OCI-M1 (cell line): ENCODE measurements at places on chromosomes 2 and 18.

- DNase-seq, result no peak
Measured at GRCh38 chr2:121541495-121541894, 10.8 kb downstream of the RNU4ATAC start.

DNA sequence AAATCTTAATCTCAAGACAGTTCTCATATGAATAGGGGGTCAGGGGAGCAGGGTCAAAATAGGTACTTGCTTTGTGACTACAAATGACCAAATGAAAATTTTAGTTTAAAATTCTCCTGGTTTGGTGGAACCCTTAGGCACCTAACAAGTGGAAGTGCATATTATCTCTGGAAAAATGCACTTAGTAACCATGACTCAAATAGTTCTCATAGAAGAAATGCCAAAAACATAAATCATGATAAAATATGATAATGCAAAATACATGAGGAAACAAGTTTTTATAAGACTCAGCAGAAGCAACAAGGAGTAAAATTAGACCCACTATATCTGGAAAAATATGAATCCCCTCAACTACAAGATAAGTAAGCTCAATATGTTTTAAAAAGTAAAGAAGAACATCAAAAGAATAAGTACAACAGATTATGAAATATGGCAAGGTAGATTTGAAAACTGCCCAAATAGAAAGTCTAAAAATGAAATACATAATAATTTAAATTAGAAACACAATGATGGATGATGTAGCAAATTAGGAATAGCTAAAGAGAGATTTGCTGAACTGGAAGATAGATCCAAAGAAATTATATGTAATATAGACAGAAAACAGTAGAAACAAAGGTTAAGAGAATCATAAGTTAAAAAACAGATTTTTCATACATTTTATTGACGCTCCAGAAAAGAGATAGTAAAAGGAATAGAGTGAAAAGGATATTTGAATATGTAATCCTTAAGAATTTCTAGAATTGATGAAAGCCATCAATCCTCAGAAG, 308.3 kb downstream of the SETBP1 start:
- DNase-seq, result no peak

DNA sequence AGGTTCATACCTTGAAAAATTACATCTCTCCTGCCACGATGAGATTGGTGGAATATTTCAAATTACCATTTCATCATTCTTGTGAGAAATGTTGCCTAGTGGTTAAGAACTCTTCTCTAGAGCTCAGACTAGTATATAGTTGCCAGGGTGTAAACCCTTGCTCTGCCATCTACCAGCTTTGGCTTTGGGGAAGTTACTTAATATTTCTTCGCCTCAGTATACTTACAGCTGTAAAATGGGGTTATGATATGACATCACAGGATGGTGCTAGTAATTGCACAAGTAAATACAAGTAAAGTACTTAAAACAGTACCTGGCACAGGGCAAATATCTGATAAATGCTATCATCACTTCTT, 1.5 kb downstream of the SPOPL start:
- peak; percentile 67 for DNase-seq

DNA sequence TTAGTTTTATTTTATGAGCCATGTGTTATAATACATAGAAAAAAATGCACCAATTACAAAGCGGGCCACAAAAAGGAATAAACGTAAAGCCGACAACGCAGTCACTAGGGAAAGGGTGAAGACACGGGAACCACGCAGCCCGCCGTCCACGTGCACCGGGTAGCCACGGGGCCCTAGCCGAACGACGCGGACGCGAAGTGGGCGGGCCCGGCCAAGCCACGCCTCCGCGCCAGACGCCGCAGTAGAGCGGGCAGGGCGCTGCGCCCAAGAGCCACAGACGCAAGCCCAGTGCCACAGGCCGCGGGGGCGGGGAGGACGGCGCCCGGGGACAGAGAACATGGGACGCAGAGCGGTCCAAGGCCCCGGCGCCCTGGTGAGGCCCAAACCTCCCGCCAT, at the start of gene DUSP28:
DUSP28 (plus strand) TSS at position 274 of the 396 bp plus-strand sequence. CDS start 328 bp downstream, outside the sequence.
- peak; percentile 93 for DNase-seq

DNA sequence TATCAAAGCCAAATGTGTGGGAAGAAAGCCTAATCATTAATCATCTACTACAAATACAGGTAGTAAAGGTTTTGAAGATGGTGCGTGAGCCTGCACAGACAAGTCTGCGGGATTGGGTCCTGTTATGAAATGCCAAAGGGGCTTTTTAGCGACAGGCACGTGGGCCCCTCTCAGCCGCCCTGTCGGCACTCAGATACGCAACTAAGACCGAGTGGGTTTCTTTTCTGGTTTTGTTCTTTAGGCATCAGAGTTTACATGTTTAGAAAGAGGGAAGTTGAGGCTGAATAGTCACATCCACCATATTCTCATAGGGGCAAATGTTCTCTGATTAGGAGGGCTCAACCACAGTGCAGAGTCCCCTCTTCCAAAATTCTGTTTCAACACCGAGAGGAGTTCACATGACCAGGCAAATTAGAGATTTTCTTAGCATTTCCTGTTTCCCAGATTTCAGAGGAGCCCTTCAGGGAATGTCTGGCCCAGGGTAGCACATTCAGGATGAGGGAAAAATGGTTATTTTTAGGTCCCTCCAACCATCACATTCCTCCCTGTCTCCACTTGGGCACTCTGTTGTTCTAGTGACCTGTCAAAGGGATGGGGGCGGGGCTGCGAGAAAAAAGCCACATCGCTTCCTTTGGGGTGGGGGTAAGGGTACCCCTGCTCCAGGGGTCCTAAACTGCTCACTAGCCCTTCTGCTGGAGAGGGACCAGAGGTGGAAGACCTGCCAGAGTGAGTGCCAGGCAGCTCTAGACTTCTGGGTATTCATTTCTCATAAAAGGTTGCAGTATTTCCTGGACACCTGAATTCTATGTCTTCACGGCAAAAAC, 159.2 kb downstream of the BCL2 start:
- DNase-seq, result no peak
